ENCODE measurements at places on chromosomes 3 and 15.

DNA sequence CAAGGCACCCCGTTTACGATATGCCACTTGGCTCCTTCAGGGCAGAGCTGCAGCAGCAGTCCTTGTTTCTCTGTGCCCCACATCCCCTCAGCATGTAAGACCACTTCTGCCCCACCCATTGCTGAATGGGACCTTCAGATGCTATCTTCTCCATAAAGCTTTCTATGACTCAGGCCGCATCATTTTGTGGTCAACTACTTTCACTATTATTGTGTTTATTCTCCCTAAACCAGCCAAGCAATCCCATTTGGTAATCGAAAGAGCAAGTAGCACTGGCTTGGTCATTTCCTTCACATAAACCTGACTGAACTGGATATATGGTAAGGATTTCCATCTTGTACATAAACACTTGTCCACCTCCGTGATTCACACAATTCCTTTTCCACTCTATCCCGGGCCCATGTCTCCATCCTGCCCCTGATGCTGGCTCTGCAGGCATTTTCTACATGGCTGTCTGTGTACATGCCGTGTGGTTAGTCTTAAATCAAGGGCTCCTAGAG, 25.7 kb downstream of the LIPC start:
- no peak for DNase-seq

GRCh38 chr3:29335438-29335837, 54.6 kb downstream of the RBMS3 start:
- peak; percentile 5 for DNase-seq

DNA sequence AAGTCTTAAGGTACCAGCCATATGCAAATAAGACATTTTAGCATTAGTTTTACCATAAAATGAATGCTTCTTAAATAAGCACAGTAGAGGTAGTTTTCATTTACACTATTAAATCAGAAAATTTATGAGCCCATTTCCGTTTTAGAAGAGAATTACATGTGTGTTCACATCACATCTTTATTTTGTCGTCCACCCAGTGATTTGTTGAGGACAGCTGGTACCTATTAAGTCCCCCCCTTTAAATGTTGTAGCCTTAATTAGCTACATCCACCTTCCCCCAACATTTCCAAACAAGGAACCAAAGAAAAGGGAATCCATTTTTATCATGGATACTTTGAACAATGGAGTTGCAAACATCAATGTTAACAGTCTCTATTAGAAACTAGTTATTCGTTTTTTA, 6.8 kb downstream of the IL17RD start:
- DNase-seq = no peak

DNA sequence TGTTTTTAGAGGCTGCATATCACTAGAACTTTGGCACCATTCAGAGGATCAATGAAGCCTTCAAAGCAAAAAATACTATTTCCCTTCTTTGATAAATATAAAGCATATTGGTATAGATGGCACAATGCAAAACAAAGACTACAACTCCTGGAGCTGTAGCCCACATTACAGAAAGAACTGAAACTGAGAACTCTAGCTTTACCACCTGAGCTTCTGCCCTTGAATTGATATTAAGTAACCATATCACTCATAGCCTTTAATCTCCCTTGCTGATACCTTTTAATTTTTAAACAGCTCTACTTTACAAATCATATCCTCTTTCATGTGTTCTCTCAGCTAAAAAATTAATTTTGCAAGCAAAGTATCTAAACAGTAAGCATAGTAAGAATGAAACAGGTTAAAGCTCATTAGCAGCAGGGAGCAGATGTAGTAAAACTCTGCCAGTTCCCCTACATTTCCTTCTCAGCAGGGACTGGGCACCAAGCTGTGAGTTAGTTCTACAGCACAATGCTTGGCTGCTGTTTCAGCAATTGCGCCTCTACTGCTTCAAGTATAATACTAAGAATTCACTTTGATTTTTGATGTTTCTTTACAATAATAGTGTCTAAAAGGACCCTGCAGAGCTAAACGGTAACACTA, 97.9 kb upstream of the NANOGP8 start:
- DNase-seq = no peak
